ENCODE measurements at places on chromosomes 5 and 9.

- DNase-seq = no peak
Measured at GRCh38 chr5:176638437-176638836, 8.0 kb downstream of the EIF4E1B start.

DNA sequence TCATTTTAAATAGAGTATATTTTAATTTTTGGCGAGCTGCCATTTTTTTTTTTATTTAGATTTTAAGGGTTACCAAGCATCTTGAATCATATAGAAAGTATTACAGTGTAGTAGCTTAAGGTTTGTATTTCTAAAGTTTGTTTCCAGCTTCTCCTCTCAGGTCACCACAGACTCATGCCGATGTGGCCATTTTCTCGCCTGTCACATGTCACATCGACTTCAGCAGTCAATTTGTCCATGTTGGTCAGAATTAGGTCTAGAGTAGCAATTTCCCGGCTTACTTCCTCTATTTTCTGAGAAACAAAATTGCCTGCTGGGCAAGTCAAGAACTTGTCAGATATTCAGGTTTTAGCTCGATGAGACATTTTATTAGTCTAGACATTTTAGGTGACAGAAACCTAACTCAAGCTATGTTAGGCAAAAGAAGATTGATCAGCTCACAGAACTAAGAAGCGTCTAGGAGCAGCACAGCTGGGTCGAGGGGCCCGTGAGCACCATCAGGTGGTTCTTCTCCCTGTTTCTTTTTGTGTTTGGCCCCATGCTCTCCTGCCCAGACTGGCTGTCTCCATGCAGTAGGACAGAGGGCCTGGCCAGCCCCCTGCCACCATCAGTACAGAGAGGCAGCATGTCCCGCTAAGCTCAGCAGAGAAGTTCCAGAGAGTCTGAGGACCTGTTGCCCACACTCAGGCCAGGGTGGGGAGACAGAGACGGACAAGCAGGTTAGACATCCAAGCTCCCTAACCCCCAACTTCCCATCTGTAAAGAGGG, 48.4 kb upstream of the AFAP1L1 start:
- DNase-seq = no peak

DNA sequence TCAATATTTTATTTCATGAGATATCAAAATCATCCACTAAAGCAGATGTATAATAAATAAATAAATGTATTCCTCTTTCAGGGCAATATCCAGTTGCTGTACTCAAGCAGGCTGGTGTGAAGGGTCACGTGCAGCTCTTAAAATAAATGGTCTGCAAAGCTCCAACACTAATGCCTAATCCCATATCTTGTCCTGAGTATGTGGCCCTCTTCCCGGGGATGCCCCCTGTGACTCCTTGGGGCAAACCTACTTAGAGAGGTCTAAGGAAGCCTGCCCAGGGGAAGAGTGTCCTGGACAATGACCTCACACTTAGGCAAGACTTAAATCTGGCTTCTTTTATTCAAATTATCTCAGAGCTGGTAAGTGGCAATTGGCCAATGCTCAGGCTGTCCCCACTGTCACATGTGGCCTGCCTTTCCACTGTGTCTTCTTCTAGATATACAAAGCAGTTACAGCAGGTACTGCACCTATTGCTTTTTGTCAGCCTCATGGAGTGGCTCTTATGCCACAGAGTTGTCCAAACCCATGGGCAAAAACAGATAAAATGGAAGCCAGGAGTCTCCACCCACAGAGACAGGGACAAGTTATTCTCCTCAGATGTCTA, 55.3 kb downstream of the SEMA5A start:
- no peak for DNase-seq

DNA sequence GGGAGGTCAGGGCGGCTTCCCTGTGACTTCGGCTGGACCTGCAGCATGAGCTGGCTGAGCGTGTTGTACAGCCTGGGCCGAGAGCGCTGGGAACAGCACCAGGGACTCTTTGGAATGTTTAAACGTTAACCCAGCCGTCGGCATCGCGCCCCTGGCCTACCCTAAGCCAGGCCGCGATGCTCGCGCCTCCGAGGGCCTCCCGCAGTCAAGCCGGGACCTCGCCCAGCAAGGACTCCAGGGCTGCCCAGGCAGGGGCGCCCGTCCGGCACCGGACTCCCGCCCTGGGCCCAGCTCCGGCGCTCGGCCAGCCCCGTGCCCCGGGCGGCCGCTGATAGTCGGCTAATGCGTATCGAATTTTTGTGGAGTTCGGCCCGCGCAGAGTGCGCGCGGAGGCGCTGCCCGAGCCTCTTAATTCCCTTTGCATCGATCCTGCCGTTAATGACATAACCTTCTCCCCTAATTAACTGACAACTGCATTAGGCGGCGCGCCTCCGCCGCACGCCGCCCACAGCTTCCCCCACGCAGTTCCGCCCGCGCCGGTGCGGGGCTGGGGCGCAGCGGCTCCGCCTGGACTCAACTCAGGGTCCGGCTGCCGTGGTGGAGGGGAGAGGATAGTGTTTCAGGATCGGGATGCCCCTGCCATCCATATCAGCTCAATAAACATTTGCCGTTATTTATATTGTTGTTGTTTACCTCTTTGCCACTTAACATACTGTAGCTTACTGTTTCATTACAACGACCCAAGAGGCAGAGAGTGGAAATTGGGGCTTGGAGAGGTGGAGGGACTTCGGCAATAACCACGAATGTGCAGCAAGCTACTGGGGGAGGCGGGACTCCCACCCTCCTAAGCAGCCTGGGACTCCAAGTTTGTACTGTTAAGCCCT, 28.8 kb upstream of the CDC23 start:
- DNase-seq = no peak

DNA sequence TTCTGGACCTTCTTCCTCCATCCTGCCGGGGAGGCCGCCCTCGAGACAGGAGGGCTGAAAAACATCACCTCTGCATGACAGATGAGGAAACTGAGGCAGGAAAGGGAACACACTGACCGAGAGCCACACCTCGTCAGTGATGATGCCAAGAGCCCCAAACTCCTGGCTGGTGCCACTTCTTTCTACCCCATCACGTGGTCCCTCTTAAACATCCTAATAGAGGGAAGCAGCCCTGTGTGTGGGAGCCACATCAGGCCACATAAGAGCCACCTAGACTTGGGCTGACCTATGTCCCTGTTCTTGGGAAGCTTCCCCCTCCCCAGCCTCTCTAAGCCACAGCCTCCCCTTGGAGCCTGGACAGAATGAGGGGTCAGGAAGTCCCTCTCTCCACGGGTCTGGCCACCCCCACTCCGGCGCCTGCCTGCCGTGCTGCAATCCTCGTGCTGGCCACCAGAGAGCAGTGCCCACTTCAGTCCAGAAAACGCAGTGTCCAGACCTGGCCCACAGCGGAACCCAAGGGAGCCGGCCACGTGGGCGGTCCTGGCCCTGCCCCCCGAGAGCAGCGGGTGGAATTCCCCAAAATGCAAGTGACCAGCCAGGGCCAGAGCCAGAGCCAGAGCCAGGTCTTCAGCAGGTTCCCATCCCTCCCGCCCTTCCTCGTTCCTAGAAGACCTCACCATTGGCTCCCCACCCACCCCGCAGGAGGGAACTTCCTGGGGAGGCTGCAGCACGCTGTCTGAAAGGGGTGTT, 54.7 kb upstream of the SARDH start:
- DNase-seq = no peak

- no peak for DNase-seq
Measured at GRCh38 chr5:150113047-150113744, 26.8 kb upstream of the CSF1R start.

- DNase-seq = no peak
Measured at GRCh38 chr9:72292874-72293607, 72.0 kb downstream of the ZFAND5 start.
